ENCODE measurements at places on chromosomes 3 and 15.
A peak's percentile ranks its signal among the peaks of the same experiment; 100 is the strongest.

DNA sequence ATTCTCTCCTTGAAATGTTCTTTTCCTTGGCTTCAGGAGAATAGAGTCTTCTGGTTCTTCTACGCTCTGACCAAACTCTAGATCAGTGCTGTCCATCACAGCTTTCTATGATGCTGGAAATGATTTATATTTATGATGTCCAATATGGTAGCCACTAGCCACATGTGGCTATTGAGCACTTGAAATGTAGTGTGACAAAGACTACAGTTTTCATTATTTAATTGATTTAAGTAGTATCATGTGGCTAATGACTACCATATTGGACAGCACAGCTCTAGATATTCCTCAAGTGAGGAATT lies 2.9 kb downstream of the LNP1 start:
- no peak for DNase-seq

DNA sequence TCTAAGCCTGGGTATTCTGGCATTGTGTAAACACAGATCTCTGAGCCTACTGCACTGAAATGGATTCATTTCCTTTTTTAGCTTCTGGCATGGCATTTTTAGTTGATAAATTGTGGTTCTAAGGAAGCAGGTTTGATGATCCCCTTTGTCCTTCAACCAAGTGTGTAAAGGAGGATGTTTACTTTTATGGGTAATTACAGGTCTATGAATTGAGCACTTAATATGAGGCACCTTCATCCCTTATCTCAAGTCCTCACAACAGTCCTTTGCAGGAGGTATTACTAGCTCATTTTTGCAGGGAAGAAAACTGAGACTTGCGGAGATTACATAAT lies 30.8 kb upstream of the ZBTB38 start:
- DNase-seq, result no peak

GRCh38 chr15:41661518-41662225 lies 1.5 kb downstream of the MGA start:
- peak; percentile 43 for DNase-seq

GRCh38 chr3:65671004-65671403 lies 367.7 kb downstream of the MAGI1 start:
- DNase-seq, result no peak

DNA sequence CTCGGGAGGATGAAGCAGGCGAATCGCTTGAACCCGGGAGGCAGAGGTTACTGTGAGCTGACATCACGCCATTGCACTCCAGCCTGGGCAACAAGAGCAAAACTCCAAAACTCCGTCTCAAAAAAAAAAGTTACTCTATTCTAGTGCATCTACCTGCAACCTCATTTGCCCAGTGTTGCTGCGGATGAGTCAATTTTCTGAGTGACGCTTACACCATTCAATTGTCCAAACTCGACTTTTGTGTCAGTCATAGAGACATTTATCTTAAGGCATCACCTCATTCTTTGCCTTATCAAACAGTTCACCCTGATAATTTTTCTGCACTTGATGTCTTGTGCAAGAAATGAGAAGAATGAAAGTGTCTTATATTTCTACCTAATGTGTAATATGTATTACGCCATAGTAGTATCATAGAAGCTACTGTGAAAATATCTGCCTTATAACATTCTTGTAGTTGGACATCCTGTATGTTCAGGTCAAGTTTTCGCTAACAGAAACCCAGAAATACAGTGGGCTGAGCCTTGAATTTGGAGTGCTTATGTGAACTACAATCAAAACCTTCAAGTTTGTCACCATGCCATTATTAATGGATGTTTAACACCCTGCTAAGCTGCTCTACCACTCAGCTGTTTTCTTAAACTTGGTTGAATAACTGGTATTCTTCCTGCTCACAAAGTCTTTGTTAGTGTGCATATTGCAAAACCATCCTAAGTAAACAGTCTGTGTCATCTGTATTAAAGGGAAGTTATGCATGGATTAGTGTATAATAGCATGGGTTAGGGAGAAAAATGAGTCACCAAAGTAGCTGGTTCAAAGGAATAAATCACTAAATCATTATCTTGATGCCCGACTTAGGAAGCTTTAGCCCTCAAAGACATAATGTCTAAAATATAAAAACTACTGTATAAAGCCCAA lies 531.0 kb upstream of the NR2F2 start:
- no peak for DNase-seq

DNA sequence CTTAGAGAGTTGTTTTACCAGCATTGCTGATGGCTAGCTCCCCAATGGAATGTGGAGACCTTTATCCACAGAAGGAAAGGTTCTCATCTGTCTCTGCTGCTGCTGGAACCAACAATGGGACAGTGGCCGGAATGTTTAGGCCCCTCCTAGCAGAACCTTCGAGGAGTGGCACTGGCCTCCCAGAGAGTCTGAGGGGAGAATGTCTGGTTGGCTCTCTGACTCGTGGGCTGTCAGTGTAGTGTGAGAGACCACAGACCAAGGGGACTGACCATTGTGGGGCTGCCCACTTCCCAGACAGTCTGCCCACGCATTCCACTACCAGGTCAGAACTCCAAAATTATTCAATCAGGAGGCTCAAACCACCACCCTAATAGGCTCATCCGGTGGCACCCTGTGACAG lies 5.1 kb downstream of the RASL12 start:
- DNase-seq, result no peak

DNA sequence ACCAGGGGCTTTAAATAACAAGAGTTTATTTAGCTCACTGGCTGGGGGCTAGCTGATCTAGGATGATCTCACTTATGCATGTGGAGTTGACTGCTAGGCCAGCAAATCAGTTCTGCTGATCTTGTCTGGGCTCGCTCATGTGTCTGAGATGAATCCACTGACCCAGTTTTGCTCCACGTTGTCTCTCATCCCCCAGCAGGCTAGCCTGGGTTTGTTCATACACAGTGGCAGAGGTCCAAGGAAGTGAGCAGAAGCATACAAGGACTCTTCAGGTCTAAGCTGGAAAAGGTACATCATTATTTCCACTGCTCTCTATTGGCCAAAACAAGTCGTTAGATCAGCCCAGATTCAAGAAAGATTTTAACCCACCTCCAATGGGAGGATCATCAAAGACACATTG lies 238.0 kb downstream of the PLCL2 start:
- DNase-seq, result no peak

GRCh38 chr3:16802389-16802788 lies 82.4 kb upstream of the PLCL2 start:
- no peak for DNase-seq

DNA sequence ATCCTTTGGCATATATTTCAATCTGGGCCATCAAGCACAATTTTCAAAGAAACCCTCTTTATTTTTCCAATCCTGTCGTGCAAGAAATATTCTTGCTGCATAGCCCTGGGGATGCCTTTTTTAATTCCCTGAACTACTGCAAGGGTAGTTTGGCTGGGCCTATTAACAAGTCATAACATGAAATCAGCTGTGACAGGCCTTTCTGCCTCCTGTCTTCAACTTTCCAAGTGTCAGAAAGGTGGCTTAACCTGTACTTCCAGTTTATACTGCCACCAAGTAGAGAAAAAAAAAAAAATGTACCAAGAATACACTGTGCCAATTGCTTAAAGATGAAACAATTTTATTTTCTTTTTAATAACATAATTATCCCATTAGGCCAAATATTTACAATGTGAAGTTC lies 32.4 kb upstream of the SPPL2A start:
- DNase-seq, result no peak
